Thymus (tissue), 14 donors: ENCODE measurements at places on chromosomes 4 and X. TPM values are rescaled to one million over a fixed set of nuclear protein-coding genes. Genes with fewer than 3 reads are reported as not detected.
A peak's percentile ranks its signal among the peaks of the same experiment; 100 is the strongest.

Gene FGFR3
- 3.8 TPM for total RNA-seq

DNA sequence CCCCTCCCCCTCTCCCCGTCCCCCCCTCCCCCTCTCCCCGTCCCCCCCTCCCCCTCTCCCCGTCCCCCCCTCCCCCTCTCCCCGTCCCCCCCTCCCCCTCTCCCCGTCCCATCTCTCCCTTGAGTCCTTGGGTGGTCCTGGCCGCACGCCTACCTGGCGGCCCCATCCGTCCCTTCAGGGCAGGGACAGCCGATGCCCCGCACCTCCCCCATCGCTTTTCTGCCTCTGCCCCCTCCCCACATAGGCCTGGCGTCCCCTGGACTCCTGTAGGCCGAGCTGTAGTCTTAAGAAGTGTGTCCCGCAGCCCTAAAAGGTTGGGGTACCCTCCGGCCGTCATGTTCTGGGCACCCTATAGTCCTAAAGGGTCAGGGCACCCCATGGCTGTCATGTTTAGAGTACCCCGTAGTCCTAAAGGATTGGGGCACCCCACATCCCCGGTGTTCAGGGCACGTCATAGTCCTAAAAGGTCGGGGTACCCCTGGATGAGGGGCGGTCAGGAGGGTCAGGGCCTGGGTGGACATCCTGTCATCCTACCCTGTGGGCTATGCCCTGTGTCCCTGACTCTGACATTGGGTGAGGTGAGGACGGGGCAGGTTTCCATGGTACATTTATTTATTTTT, 10.8 kb upstream of the GTPBP6 start:
- no peak overlapping the region for H3K27ac ChIP-seq
- peaks cover 9% of the 10 kb centered on the region for H3K36me3 ChIP-seq
- peaks cover 23% of the 10 kb centered on the region for H3K27me3 ChIP-seq
- no peak for DNase-seq
- H3K4me3 ChIP-seq, result no peak overlapping the region

DNA sequence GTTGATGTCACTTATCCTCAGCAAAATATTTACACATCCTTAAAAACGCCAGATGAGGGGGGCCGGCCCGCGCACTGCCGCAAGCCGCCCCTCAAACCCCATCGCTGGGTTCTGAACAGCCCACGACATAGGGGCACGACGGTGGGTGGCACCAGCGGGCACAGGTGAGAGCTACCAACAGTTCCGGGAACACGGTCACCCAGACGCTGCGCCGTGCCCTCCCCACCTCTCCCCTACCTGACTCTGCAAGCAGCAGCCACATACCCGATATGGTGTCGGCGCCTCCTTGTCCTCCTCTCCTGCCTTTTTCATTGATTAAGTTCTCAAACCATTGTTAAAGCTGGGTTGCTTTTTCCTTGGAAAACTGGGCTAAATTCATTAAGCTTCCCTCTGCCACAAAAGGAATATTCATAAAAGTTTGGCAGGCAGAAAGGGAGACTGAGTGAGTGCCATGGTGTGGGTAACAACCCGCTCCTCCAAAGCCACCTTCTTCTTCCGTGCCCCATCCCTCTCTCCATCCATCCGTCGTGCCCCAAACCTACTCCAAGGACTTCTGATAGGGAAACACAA, 1.4 kb downstream of the RAI2 start:
- no peak overlapping the region for H3K27ac ChIP-seq
- peaks cover 63% of the 10 kb centered on the region for H3K27me3 ChIP-seq
- H3K4me3 ChIP-seq, result peak overlapping the region; percentile 17
- no peaks in the 10 kb centered on the region for H3K36me3 ChIP-seq
- H3K4me1 ChIP-seq, result no peaks in the 10 kb centered on the region
- no peak for DNase-seq

- no peaks in the 10 kb centered on the region for H3K27me3 ChIP-seq
- DNase-seq, result no peak
- H3K27ac ChIP-seq, result no peak overlapping the region
- no peaks in the 10 kb centered on the region for H3K36me3 ChIP-seq
- H3K4me1 ChIP-seq, result no peaks in the 10 kb centered on the region
Observed at GRCh38 chr4:94504545-94504944, 52.8 kb downstream of the PDLIM5 start.

DNA sequence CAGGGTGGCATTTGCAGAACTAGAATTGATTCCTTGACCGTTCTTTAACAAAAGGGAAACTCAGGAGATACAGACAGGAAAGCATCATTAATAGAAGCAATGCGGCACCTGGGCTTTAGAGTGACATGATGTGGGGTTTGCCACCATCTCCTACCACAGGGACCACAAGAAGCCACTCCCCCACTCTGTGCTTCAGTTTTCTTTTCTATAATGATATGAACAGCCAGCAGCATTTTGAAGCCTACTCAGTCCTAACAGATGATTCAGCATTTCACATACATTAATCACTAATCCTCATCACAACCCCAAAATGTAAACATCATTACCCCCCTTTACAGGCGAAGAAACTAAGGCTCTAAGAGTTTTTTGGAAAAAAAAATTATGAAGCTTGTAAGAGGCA, 22.9 kb downstream of the CCDC149 start:
- no peaks in the 10 kb centered on the region for H3K36me3 ChIP-seq
- H3K27ac ChIP-seq, result no peak overlapping the region
- H3K4me1 ChIP-seq, result no peaks in the 10 kb centered on the region
- no peaks in the 10 kb centered on the region for H3K27me3 ChIP-seq
- H3K4me3 ChIP-seq, result no peak overlapping the region
- DNase-seq, result no peak

Gene TMPRSS11D
- 0.05 TPM for total RNA-seq

Gene SPACA5
- not detected for total RNA-seq
